Left ventricle myocardium inferior (tissue), 1 donor: ENCODE measurements at places on chromosomes 11 and 22. TPM values are rescaled to one million over a fixed set of nuclear protein-coding genes. Genes with fewer than 3 reads are reported as not detected.

The NTM gene
- total RNA-seq: 1.0 TPM

The SPINDOC gene
- total RNA-seq: 14.0 TPM

The LINC01488 gene
- total RNA-seq: 0.38 TPM

The TRIM6 gene
- 0.58 TPM for total RNA-seq

The GPHA2 gene
- total RNA-seq: not detected

The OR56B4 gene
- total RNA-seq: not detected

The CPSF7 gene
- total RNA-seq: 39.9 TPM

The OR6A2 gene
- not detected for total RNA-seq

The ARVCF gene
- total RNA-seq: 25.4 TPM

The KLHDC7B gene
- total RNA-seq: not detected

The OR2D2 gene
- total RNA-seq: not detected

The KRTAP5-1 gene
- total RNA-seq: not detected

The KAT5 gene
- 47.0 TPM for total RNA-seq

The ARHGAP8 gene
- not detected for total RNA-seq

The SAA1 gene
- total RNA-seq: not detected

The TSSK2 gene
- not detected for total RNA-seq

The WT1 gene
- 2.0 TPM for total RNA-seq

The LRRN4CL gene
- 2.7 TPM for total RNA-seq

The LDHAL6A gene
- not detected for total RNA-seq

The PATZ1 gene
- 13.2 TPM for total RNA-seq

The MTCH2 gene
- 93.7 TPM for total RNA-seq

The MRGPRX4 gene
- total RNA-seq: not detected

The SEC14L6 gene
- not detected for total RNA-seq

The VSIG2 gene
- 1.2 TPM for total RNA-seq

The SNX32 gene
- total RNA-seq: not detected

The CALCA gene
- not detected for total RNA-seq

The OR51T1 gene
- not detected for total RNA-seq

The OR6T1 gene
- total RNA-seq: not detected

The STIM1 gene
- 32.0 TPM for total RNA-seq

The SOX10 gene
- 1.2 TPM for total RNA-seq

The GGT1 gene
- 1.1 TPM for total RNA-seq

The PANX3 gene
- not detected for total RNA-seq

The HEPN1 gene
- not detected for total RNA-seq

The MS4A15 gene
- total RNA-seq: not detected

The SREBF2 gene
- 74.5 TPM for total RNA-seq

The GRIA4 gene
- total RNA-seq: not detected

The CHADL gene
- 10.3 TPM for total RNA-seq

The KCNE3 gene
- 4.3 TPM for total RNA-seq

The CALCB gene
- total RNA-seq: not detected

The CST6 gene
- not detected for total RNA-seq

The GRIK4 gene
- total RNA-seq: 0.16 TPM

The SAA2 gene
- 0.60 TPM for total RNA-seq

The LRRC10B gene
- 0.88 TPM for total RNA-seq

The ETS1 gene
- total RNA-seq: 45.3 TPM

The GAL3ST1 gene
- 0.16 TPM for total RNA-seq

The OR56A1 gene
- total RNA-seq: not detected

The ACTN3 gene
- not detected for total RNA-seq

The JAML gene
- total RNA-seq: 2.9 TPM

The PLAAT2 gene
- not detected for total RNA-seq

The ANKRD49 gene
- 4.4 TPM for total RNA-seq

The ABTB2 gene
- 24.7 TPM for total RNA-seq

The CDKN1C gene
- total RNA-seq: 33.0 TPM

The COX8A gene
- 920 TPM for total RNA-seq
